Stimulated activated CD8-positive, alpha-beta memory T cell treated with anti-CD3 and anti-CD28 coated beads, Interleukin-12 subunit alpha, Interleukin-12 subunit beta, amount 100 ng/mL, for 1 hour (primary cell): ENCODE measurements at places on chromosomes 5 and 9.

DNA sequence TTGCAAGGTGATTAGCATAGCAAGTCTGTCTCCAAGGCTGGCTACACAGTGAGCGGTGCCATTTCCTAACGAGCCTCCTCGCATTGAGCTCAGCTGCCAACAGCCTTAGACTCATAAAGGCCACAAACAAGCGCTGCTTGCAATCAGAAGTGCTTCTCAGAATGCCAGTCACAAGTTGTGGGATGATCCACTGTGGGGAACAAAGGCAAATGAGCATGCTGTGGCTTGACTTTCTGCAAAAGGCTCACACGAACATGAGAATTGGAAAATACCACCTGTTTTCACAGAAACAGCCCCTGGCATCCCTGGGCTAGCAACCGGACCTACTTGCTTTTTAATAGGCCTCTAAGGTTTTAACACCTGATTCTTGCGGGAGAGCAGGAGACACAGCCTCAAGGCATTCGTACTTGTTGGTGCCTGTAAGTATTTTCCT lies 215.5 kb downstream of the FANCC start:
- DNase-seq, result no peak

- no peak for DNase-seq
Observed at GRCh38 chr9:85443190-85443598, 298.6 kb downstream of the AGTPBP1 start.

GRCh38 chr9:125142560-125143376 lies 560 bp downstream of the SCAI start:
- no peak for DNase-seq

DNA sequence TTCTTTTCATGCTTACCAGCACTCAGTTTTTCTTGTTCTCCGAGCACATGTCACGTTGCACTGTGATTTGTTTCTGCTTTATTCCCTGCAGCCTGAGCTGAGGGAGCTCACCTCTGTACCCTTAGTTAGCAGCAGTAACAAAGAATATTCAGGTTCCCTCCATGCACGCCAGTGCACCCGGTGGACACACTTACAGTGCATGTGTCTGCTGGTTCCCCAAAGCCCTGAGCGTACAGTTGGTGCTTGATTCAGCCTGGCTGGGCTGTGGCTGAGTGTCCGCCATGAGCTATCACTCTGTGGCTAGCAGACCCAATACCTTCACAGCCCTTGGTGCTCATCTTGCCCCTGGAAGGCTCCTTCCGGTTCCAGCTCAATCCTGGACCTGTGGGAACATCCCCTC lies 93.5 kb downstream of the MVB12B start:
- DNase-seq, result no peak

DNA sequence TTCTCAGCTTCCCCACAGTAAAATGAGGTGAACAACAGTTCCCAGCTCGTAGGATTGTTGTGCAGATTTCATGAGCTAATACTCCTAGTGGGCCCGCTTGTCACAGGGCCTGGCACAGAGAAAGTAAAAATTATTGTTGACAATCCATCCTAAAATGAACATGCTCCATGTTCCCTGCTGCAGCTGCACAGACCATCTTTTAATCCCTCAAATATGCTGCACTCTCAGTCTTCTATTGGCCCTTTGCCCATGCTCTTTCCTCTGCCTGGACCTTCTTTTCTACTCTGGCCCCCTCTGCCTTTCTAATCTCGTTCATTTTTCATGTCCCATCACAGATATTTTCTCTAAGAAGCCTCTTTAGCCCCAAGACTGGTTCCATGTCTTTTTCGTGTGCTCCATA lies 117.7 kb upstream of the NR3C1 start:
- no peak for DNase-seq

GRCh38 chr5:110549301-110549700 lies 177.2 kb downstream of the TMEM232 start:
- no peak for DNase-seq

DNA sequence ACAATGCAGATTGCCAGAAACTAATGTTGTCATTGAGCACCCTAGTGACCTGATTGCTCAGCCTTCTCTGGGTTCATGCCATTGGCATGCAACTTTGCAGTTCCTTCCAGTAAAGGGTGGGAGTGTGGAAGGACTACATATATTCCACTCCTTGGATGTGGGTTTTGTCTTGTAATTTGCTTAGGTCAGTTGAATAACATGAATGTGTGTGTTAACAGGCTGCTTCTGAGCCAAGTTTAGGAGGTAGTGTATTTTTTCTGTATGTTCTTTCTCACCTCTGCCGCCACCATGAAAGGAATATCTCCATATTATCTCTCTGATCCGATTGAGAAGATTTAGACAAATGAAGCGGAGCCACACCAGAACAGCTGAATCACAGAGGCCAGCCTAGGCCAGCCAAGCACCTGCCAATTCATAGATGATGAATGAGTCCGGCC lies 1929.6 kb upstream of the CDH6 start:
- DNase-seq, result no peak

DNA sequence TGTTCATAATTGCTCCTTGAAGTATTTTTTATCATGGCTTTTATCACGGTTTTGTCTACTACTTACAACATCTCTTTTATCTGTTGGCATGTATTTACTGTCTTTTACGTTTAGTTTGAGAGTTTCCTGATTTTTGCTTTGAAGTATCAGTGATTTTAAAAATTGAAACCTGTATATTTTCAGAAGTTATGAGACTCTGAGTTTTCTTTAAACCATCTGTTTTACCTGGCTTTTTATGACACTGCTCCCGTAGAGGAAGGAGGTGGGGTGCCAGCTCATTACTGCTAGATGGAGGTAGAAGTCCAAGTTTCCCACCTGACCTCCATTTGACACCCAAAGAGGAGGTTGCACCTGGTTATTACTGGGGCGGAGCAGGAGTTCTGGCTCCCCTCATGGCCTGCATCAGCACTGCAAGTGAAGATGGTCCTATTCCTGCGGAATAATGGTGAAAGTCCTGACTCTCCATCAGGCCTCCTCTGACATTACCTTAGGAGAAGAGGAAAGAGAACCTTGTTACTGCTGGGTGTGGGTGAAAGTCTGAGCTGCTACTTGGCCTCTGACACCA lies 10.0 kb upstream of the ZNF131 start:
- DNase-seq, result no peak

GRCh38 chr9:104993291-104993963 lies 65.5 kb upstream of the ABCA1 start:
- DNase-seq, result no peak

DNA sequence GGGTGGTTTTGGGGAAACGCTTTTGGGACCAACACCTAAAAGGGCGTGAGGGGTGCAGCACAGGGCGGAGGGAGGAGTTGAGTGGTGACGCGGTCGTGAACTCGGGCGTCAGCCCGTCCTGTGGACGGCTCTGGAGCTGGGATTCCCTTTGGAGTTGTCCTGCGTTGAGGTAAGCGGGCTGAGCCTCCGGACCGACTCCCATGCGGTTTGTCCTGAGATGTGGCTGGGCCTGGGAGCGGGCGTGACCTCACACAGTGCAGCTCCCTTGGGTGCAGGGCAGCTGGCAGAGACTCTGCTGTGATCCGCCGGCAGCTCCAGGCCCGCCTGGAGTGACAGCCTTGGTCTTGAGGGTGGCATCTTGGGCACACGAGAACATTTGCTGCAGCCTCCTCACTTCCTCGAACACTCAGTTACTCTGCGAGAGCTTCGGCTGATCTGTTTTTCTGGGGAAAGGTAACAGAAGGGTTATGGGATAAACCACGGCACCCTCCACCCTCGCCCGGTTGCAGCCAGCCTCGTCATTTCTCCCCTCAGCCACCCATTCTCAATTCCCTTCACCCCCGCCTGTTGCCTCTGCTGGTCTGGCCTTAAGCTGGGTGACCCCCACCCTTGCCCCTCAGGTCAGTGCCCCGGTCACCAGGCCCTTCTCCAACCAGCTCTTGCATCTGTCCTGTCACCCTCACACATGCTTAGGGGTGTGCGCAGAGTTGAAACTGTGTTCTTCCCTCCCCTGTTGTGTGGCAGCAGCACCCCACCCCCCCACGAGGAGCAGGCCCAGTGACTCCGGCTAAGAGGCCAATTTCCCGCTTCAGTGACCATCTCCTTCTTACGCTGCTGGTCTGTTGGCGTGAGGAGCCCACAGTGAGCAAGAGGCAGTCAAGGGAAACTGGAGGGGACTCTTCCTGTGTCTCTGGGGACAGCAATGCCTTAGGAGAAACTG lies 94.2 kb upstream of the COL5A1 start:
- no peak for DNase-seq
